ENCODE measurements at places on chromosomes 6 and 20.

DNA sequence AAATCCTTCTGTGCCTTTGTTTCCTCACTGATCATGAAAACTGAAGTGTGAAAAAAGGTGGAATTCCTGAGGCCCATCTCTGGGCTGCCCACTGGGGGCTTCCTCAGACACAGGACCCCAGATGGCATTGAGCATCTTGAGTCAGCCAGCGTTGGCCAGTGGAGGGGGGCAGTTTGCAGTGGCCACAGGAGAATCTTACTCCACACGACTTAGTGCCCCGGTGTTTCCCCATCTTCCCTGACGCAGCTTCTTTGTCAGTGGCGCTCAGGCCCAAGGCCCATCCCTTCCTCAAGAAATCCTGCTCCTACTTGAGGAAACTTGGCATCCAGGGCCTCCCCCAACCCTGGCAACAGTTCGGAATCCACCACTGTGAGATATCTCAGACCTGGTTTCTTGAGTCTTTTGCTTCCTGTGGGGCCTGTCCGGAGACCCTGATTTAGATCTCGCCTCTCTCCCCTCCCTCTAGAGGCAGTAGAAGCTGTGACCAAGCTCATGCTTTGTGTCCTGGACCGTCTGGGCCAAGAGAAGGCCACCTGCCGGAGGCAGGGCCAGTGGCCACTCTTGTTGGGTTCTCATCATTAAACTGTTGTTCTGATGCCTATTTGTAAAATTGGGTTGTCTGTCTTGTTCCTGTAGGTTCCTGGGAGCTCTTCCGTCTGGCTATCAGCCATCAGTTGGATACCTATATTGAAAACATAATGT lies 20.2 kb upstream of the DLGAP4 start:
- no peak for DNase-seq

- DNase-seq, result no peak
Measured at GRCh38 chr20:3800878-3801260, 4.8 kb downstream of the CDC25B start.

GRCh38 chr6:129759796-129760605 lies 50.0 kb upstream of the ARHGAP18 start:
- no peak for DNase-seq

DNA sequence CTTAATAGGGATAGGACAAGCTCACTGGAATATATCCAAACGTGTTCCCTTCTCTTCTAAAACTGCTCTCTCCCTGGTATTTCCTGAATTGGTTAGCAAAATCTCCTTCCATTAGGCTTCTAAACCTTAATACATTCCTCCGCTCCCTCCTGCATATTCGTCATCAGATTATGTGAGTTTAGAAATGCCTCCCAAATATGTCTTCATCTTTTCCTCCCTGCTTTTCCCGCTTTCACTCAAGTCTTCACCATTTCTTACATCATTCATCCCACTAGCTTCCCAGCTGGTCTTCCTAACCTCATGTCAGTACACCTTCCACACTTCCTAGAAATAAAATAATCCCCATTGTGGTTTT lies 26.9 kb downstream of the SLC22A16 start:
- DNase-seq, result no peak

DNA sequence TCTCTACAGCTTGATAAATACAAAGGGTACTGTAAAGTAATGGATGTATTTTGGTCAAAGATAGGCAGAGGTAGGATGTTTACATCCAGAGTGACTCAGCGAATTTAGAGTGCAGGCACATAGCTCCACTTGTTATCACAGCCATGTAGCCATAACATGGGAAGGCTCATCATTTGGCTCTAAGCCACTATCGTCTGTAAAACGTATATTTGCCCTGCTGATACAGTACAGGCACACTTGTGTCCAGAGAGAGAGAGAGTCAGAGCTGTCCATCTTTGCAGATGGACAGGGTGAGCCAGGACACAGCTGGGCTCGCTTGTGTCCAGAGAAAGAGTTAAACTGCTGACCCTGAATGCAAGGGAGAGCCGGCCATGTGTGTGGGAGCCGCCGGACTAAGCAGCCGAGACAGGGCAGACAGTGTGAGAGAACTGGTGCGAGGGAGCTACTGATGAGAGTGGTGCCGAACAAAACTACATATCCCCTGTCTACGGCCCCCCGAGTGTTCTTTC lies 619.0 kb downstream of the DOK5 start:
- DNase-seq, result peak; percentile 64

DNA sequence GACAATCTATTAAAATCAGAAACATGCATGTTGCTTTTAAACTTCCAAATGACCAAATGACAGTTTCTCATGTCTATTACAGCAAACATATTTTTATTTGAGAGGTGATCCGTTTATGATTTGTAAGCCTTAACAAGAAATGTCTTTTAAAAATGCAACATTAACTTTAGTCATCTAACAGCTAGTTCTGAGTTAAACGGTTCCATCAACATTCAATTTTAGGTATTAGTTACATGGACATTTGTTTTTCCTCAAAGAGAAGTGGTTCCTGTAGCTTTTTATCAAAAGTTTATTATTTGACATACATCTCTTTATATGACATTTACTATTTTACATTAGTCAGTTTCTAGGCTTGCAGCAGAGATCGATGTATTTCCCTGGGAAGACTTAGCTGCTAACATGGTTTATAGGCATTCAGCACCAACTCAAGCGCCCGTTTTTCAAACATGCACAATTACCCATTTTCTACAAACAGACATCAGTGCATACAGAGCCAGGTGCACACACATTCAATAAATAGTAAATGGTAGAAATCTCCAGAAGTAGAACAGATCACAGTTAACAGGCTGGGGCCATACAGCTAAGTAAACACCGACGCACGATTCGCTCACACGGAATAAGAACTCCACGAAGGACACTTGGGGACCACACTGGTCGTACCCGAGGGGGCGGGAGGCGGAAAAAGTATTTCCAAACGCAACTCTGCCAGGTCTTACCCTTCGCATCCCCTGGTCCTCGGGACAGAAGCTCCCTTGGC lies 882 bp downstream of the CNR1 start:
- DNase-seq, result no peak

- no peak for DNase-seq
Measured at GRCh38 chr6:51494342-51494741, 593.1 kb downstream of the PKHD1 start.

- DNase-seq, result peak; percentile 46
Measured at GRCh38 chr6:47592131-47592840, 106.1 kb upstream of the ADGRF4 start.

DNA sequence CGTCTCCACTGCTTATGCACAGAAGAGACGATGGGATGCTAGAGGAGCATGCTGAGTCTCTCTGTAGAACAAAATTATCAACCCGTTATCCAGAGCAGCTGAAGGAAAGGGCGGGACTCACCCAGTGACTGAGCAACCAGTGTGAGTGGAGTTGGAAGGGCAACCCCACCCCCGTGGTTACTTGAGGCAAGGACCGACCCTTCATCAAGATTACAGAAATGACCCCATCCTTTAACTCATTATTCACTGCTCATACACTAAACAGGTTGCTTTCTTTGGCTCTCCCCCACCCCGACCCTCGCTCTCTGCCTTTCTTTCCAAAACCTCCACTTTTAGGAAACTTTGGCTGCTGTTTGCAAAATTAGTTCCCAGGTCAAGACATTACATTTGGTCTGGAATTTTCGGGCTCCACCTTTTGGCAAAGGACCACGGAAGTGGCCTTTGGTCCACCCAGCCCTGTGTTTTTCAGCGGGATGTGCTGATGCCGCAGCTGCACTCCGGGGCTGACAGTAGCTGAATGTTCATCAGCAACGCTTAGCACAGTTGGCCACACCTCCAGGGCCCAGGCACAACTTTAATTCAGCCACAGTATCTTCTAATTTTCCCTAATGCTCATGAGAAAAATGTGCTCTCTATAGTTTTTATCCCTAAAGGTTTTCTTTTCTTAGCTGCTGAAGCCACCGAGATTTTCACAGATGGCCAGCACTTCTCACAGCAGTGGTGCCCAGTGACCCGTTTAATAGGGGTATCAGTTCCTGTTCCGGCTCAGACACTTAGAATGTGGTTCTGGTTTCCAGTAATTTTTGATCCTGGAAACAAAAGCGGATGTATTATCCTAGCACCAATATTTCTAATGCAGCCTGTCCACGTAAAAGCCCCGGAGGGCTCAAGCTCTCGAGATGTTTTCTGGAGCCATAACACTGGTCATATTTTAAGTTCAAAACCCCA lies 103.6 kb upstream of the NXT1 start:
- DNase-seq, result peak; percentile 46

DNA sequence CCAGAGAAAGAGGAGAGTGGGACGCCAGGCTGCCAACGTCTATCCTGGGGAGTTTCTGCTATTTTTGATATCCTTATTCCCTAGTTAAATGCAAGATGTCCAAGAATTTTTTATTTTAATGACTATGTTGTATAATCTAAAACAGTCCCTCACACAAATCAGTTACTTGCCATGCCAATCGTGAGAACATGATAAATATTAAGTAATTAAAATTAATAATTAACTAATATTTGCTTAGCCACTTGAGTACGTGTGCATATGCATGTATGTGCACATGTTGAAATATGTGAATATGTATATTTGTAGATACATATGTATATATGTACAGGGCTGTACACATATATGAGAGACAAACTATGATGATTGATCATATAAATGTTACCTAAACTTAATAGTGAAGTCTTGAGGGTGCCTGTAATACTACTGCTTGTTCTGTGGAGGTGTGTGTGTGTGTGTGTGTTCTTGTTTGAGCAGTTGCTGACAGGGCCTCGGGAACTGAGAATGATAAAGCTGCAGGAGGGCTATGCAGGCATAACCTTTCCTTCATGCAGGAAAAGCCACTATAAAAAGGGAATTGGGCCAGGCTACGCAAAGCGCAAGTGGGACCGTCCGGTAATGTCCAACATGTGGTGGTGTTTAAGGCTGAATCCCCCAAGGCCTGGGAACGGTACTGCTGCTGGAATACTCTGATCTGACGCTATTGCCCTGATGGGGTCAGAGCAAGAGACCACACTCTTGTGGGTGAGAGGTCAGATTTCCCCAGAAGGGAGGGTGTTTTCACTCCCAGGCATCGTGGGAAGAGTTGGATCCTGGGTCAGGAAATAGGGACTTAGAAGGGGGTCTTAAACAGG lies 148.3 kb upstream of the TBX18 start:
- DNase-seq, result no peak

GRCh38 chr6:111750753-111751673 lies 122.2 kb downstream of the FYN start:
- DNase-seq, result no peak

DNA sequence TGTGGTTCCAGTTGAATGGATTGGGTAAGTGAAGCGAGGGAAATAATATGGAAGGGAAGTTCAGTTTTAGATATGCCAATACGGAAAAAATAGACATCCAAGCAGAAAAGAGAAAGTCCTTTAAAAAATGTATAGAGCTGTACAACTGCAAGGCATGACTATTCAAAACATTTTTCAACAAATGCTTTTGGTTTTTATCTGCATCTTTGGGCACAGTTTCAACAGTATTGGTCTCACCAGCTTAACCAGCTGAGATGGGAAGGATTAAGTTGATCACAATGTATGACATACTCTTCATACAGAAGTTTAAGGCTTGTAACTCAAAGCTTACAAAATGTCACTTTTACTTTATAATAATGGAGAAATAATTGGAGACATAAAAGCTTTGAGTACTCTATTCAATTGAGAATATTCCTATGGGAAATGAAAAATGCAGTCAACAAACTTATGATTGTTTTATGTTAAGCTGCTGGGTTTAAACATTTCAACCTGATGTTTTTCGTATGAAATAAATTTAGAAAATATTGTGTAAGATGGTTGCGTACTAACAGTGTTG lies 16.3 kb upstream of the UTRN start:
- no peak for DNase-seq

- DNase-seq, result peak; percentile 82
Measured at GRCh38 chr6:33589731-33590530, 9.9 kb upstream of the BAK1 start.

GRCh38 chr20:58014628-58015315 lies 213.7 kb downstream of the ANKRD60 start:
- DNase-seq, result peak; percentile 74

DNA sequence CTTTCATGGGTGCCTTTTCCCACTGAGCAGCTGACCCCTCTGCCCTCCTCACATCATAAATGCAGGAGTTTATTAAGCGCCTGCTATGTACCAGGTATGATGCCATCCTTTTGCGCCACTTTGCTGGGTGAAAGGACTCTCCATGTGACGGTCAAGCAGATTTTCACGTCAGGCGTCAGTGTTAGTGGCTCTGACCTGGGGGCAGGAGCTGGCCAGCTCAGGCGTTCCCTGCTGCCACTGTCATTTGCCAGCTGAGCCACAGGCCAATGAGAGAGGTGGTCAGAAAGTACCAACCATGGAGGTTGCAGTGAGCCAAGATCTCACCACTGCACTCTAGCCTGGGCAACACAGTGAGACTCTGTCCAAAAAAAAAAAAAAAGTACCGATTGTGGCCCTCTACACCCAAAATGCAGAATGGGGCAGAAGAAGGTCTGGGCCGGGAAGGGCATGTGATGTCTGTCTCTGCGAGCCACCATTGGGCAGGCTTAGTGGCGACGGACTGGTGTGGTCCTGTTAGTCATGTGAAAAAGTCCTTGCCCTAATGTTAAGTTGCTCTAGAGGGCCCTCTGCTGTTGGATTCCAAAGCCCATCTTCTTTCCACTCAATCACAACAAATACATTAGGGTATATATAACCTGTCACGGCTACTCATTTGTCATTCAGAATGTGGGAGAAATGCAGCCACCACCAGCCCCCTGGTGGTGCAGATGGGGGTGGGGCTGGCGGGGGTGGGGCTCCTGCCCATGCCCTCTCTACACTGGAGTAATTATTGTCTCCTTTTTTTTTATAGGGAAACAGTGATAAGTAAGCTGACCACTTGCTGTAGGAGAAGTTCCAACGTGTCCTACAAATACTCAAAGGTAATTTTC lies 18.4 kb upstream of the SLC22A1 start:
- no peak for DNase-seq
